ENCODE measurements at places on chromosomes 7 and 10.
A peak's percentile ranks its signal among the peaks of the same experiment; 100 is the strongest.

DNA sequence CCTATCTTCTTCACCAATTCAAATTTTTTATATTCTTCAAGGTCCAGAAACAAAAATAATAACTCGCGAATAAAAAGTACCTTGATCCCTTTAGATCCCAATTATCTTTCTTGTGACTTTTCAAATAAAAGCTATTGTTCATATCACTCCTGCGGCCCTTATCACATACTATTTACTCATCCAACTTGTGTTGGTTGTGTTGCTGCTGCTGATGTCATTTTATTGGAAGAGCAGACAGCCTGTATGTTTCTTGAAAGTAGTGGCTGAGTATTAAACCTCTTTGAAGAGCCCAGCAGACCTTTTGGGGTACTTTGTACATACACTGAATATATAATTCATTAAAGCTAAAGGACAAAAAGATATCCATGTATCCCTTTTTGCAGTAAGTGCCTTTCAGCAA lies 231.7 kb downstream of the CTNNA3 start:
- H3K27me3 ChIP-seq, result peaks cover 4% of the 10 kb centered on the region
- no peak for DNase-seq
- H3K4me1 ChIP-seq, result no peaks in the 10 kb centered on the region
- H3K4me3 ChIP-seq, result no peak overlapping the region
- no peaks in the 10 kb centered on the region for H3K36me3 ChIP-seq

DNA sequence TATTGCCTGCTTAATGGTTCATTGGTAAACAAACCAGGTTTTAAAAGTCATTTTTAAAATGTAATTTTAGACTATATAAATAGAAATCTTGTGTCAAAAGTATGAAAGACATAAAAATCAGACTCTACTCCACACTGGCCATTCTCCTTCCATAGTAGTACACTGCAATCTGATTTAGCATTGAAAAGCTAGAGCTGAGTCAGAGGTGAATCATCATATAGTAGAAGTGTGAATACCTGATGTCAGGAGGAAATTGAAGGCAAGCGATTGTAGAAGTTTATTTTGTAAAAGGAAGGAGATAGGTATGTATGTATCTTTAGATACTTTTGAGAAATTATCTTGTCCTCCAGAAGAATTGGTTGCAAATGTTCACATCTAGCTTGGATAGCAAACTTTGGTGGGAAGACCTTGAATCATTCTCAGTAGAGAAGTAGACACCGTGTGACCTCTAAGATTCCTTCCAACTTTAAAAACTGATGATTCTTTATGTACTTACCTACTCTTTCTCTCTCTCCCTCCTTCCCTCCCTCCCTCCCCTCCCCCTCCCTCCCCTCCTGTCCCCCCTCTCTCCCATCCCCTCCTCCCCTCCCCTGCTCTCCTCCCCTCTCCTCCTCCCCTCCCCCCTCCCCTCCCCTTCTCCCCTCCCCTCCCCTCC lies 88.1 kb downstream of the BTAF1 start:
- no peak overlapping the region for H3K4me3 ChIP-seq
- no peaks in the 10 kb centered on the region for H3K36me3 ChIP-seq
- peaks cover 5% of the 10 kb centered on the region for H3K4me1 ChIP-seq
- H3K27ac ChIP-seq, result no peak overlapping the region

GRCh38 chr7:23277359-23277989 lies 21.7 kb upstream of the MALSU1 start:
- peaks cover 25% of the 10 kb centered on the region for H3K4me1 ChIP-seq
- no peak overlapping the region for H3K27ac ChIP-seq
- no peaks in the 10 kb centered on the region for H3K36me3 ChIP-seq
- H3K4me3 ChIP-seq, result no peak overlapping the region
- H3K27me3 ChIP-seq, result no peaks in the 10 kb centered on the region
- DNase-seq, result peak; percentile 78

DNA sequence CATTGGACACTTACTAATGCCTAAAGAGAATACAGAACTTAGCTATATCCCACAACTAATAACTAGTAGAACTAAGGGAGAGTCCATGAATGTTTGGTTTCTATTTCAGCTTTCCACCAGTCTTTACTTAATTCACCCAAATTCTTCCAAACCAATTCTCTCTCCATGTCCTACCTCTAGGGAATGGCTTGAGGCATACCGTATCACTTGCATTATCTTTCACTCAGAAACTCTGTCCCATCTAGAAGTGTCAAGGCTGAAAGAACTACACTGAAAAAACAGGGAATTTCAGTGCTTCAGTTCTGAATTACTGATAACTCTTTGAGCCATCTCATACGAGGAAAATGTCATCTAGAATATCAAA lies 758 bp downstream of the TMEM168 start:
- peaks cover 30% of the 10 kb centered on the region for H3K36me3 ChIP-seq
- DNase-seq, result no peak
- H3K27me3 ChIP-seq, result no peaks in the 10 kb centered on the region
- H3K4me3 ChIP-seq, result peak overlapping the region; percentile 89

DNA sequence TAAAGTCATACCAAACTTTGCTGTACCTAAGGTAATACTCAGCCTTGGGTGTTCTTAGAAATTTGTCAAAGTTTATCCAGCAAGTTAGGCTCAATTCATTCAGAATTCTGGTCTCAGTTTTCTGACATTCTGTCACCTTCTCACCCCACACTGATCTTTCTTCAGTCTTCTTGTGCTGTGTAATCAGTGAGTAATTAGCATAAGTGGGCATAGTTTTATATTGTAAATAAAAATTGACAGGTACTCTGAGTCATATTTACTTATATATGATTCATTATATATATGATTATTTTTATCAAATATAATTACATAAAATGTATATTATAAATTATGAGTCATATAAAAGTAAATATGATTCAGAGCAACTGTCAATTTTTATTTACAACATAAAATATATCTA lies 170.9 kb upstream of the MAGI2 start:
- H3K4me3 ChIP-seq, result no peak overlapping the region
- H3K4me1 ChIP-seq, result peaks cover 27% of the 10 kb centered on the region
- H3K36me3 ChIP-seq, result no peaks in the 10 kb centered on the region

DNA sequence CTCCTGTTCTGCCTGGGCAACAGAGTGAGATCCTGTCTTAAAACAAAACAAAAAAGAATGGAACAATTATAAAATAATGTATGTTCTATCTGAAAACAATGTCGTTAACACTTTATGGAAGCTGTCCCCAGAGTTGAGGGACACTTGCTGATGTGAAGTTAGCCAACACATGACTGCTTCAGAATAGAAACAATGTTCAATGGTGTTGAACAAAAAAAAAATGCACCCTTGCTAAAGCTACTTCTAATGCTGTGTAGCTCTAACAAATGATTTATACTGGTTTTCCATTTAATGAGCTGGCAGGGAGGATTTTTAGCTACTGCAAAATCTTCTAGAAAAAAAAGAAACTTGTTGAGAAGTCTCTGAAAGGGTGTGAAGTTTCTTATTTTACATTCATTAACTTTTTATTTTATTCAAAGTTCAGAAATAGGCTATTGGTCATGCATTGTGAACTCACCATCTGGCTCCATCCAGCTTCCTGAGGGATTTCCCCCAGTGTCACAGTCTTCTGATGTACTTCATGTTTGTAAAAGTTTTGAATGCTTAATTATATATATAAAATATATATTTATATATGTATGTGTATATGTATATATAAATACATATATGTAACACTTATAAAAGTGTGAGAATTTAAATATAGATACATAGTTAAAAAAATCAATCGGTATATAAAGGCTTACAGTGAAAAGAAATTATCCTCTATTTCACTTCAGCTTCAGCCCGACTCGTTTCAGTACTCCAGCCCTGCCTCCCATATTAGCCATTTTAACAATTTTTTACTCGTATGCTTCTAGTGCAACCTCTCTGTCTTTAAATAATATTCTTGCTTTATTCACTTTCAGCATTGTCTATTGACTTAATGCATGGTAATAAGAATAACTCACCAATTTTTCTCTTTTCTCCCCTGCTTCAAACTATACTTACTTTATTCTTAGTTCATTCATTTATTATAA lies 35.0 kb downstream of the HDAC9 start:
- H3K4me1 ChIP-seq, result peaks cover 47% of the 10 kb centered on the region
- H3K27ac ChIP-seq, result no peak overlapping the region
- H3K36me3 ChIP-seq, result peaks cover 21% of the 10 kb centered on the region

Data from Calu3 (cell line).